ENCODE measurements at places on chromosomes 1 and 21.
A peak's percentile ranks its signal among the peaks of the same experiment; 100 is the strongest.

DNA sequence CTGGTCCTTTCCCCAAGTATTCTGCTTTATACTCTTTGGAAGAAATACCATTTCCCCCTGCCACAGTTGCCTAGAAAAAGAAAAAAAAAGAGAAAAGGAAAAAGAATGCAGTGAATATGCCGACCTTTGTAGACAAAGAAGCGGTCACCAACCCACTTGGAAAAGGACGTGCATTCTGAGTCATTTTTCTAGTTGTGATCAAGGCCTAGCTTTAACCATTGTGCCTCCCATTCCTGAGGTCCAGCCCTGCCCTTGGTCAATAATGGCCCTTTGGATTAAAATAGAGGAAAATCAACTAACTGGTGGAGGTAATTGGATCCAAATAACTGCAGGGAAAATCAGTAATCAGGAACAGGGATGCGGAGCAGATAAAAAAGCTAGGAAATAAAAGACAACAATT, 24.8 kb downstream of the S1PR1 start:
- no peak for DNase-seq
- H3K27me3 ChIP-seq = no peaks in the 10 kb centered on the region
- H3K4me1 ChIP-seq = no peaks in the 10 kb centered on the region
- H3K4me3 ChIP-seq = no peak overlapping the region
- H3K36me3 ChIP-seq = no peaks in the 10 kb centered on the region

DNA sequence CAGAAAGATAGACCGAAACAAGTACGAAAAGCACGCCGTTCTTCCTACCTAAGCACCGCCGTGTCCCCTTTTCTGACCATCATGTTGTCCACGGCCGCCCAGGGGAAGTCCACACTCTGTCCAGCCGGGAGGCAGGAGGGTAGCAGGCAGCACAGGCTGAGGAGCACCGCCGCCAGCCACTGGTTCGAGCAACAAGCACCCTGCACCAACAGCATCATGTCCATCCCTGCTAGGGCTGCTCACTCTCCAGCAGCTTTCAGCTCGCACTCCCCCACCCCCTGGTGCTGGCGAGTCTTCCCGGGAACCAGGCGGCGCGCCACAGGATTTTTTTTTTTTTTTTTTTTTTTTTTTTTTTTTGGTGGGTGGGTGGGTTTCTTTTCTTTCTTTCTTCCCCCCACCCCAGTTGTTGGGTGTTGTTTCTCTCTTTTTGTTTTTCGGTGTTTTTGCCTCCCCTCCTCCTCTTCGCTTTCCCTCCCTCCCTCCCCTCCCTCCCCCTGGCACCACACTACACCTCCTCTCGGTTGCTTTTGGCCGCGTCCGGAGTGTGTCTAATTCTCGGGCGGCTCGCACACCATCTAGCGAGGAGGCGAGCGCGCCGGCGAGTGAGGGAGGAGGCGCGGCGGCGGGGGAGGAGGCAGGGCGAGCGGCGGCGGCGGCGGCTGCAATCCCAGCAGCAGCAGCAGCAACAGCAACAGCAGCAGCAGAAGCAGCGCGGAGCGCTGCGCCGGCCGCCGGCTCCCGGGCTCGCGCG, at the start of gene NEGR1:
Gene NEGR1, minus strand, starts transcription at position 269 of the 751 bp plus-strand sequence.
- no peaks in the 10 kb centered on the region for H3K4me1 ChIP-seq
- peak within 1 kb of the TSS; percentile 5 for H3K27ac ChIP-seq
- no peaks in the 10 kb centered on the region for H3K27me3 ChIP-seq
- H3K36me3 ChIP-seq = no peaks in the 10 kb centered on the region
- peak; percentile 95 for DNase-seq

DNA sequence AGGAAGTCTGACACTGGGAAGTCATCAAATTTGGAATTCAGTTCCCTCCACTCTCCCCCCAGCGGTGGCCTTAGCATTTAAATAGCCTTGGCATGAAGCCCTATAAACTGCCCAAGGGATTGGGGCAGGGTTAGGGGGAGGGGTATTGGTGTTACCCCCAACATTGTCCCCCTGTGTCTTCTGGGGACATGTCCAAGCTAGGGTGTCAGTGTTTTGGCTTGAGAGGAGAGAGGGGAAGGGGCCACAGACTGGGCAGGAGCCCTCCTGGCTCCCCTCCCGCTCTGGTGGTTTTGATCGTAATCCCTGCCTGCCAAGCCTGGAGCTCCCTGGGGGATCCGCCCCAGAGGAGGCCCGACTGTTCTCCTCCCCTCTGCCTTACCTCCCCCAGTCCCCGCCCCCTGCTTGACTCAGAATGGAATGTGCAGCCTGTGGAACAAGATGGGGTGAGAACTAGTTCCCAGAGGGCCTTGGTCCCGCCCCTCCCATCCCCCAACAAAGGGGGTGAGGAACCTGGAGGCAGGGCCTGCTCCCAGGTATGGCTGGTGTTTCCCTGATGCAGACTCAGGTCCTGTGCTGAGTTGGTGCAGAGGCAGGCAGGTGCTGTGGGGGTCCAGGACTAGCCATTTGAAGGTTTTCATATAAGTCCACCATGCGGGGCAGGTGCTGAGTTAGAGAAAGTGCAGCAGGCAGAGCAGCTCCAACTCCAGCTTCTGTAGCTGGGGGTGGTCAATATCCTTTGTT, 7.4 kb downstream of the SOX13 start:
- H3K27me3 ChIP-seq = no peaks in the 10 kb centered on the region
- no peak overlapping the region for H3K4me3 ChIP-seq
- H3K27ac ChIP-seq = peak overlapping the region; percentile 60
- peak; percentile 99 for DNase-seq

DNA sequence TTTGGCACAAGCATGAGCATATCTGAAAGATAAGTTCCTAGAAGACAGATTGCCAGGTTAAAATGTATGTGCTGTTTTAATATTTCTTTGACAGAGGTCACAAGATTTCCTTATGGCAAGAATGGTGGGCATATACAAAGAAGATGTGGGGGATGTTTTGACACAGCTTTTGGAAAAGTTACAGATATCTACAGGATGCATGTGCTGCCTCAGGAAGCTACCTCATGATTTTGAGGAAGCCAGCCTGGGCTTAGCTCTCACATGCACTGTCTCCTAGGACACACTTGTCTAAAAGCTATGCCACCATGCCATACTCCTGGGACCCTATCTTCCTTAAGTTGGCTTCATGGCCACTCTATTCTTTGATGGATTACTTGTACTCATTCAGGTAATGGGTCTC, 99.9 kb downstream of the C1orf94 start:
- no peak for DNase-seq
- no peaks in the 10 kb centered on the region for H3K4me1 ChIP-seq
- H3K27me3 ChIP-seq = no peaks in the 10 kb centered on the region
- no peaks in the 10 kb centered on the region for H3K36me3 ChIP-seq

DNA sequence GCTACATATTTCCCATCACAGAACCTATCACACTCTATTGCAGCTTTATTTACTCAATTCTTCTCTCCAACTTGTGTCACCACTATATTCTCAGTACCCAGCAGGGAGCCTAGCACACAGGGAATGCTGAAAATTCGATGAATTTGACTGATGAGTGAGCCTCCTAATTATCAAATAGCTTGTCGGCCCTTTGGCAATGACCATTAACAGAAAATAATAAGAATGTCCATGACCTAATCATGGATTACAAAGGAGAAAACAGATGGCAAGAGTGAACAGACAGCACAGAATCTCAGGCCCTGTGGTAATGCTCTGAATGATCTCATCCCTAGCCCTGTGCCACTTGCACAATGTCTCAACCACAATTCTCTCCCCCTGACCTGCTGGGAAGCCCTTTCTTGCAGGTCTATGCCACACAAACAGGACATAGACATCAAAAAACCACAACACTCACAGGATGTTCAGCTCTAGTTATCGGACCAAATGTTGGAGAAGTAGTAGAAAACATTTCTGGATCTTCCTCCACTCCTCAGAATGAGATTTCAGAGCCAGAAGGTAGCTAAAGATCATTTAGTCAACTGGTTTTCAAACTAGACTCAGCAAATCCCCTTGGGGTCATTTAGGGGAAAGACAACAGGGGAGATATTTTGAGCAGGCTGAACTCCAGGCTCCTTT, 68.4 kb downstream of the LUZP1 start:
- H3K27ac ChIP-seq = no peak overlapping the region
- H3K36me3 ChIP-seq = no peaks in the 10 kb centered on the region
- peak; percentile 87 for DNase-seq
- H3K4me1 ChIP-seq = peaks cover 9% of the 10 kb centered on the region
- no peaks in the 10 kb centered on the region for H3K27me3 ChIP-seq

DNA sequence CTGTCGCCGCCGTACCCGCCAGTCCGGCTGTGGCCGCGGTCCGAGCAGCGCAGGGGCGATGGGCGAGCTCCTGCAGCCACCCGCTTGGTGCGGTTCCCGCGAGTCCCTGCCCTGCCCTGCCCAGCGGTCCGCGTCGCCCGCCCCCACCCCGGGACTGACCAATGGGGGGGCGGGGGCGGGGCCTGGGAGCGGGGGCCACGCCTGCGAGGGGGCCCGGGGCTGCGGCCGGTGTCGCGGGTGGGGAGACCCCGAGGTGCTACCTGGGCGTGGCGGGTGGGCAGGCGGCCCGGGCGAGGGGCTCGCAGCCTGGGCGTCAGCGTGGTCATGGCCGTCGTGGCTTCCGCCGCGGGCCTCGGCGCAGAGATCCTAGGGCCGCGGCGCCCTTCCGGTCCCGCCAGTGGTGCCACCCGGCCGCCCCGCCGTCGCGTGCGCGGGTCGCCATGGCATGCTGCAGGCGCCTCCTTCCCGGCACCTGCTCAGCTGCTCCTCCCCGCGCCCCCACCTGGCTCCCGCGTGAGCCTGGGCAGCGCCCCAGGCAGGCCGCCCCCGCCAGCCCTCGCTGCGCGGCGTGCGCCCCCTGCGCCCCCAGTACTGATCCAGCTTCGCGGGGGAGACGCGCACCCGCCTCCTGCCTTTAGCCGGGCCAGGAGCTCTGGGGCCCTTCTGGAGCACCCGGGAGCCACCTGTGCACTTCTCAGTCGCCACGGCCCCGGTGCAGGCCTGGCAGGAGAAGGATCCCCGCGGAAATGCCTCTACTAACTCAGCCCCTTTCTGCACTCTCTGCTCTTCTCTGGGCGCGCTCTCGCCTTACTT, at the start of gene BMP8B:
Gene BMP8B, minus strand, starts transcription at position 108 of the 813 bp plus-strand sequence. CDS start 380 bp downstream, outside the sequence.
- no peak within 1 kb of the TSS for H3K27ac ChIP-seq
- H3K36me3 ChIP-seq = no peaks in the 10 kb centered on the region
- peak; percentile 23 for DNase-seq

GRCh38 chr1:161849518-161849917, 83.4 kb downstream of the ATF6 start:
- no peaks in the 10 kb centered on the region for H3K4me1 ChIP-seq
- no peaks in the 10 kb centered on the region for H3K27me3 ChIP-seq
- no peak overlapping the region for H3K4me3 ChIP-seq
- no peak for DNase-seq
- H3K36me3 ChIP-seq = no peaks in the 10 kb centered on the region

GRCh38 chr1:228937851-228938536, 202.7 kb downstream of the RHOU start:
- H3K36me3 ChIP-seq = no peaks in the 10 kb centered on the region
- no peak overlapping the region for H3K4me3 ChIP-seq
- H3K4me1 ChIP-seq = no peaks in the 10 kb centered on the region
- H3K27ac ChIP-seq = no peak overlapping the region
- H3K27me3 ChIP-seq = no peaks in the 10 kb centered on the region
- peak; percentile 64 for DNase-seq

DNA sequence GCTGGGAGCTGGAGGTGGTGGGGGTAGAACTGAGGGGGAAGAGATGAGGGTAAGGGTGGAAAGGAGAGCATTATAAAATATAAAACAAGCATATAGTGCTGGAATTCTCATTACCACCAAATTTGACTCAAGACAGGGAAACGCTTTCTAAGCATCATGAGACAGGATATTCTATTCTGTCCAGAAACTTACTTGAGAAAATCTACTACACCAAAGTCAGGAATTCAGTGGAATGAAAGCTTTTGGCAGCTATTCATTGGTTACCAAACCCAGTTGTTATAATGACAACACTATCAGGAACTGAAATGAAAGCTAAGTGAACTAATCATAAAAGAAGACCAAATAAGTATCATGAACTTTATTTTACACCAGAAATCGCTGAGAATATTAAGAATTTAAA, 14.5 kb downstream of the AIDA start:
- H3K36me3 ChIP-seq = no peaks in the 10 kb centered on the region
- H3K4me3 ChIP-seq = no peak overlapping the region
- H3K27me3 ChIP-seq = no peaks in the 10 kb centered on the region
- H3K27ac ChIP-seq = no peak overlapping the region

DNA sequence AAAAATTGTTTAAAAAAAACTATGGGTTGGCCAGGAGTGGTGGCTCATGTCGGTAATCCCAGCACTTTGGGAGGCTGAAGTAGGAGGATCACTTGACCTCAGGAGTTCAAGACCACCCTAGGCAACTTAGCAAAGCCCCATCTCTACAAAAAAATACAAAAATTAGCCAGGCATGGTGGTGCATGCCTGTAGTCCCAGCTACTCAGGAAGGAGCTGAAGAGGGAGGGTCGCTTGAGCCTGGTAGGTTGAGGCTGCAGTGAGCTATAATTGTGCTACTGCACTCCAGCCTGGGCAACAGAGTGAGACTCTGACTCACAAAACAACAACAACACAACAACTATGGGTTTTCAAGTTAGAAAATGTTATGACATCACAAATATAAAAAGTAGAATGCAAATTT, 16.4 kb downstream of the SLAMF7 start:
- no peak overlapping the region for H3K27ac ChIP-seq
- H3K27me3 ChIP-seq = no peaks in the 10 kb centered on the region
- no peak overlapping the region for H3K4me3 ChIP-seq
- H3K4me1 ChIP-seq = no peaks in the 10 kb centered on the region
- H3K36me3 ChIP-seq = no peaks in the 10 kb centered on the region

GRCh38 chr1:62424411-62424810, 12.4 kb upstream of the USP1 start:
- DNase-seq = no peak
- H3K36me3 ChIP-seq = no peaks in the 10 kb centered on the region
- no peak overlapping the region for H3K27ac ChIP-seq
- no peaks in the 10 kb centered on the region for H3K4me1 ChIP-seq

DNA sequence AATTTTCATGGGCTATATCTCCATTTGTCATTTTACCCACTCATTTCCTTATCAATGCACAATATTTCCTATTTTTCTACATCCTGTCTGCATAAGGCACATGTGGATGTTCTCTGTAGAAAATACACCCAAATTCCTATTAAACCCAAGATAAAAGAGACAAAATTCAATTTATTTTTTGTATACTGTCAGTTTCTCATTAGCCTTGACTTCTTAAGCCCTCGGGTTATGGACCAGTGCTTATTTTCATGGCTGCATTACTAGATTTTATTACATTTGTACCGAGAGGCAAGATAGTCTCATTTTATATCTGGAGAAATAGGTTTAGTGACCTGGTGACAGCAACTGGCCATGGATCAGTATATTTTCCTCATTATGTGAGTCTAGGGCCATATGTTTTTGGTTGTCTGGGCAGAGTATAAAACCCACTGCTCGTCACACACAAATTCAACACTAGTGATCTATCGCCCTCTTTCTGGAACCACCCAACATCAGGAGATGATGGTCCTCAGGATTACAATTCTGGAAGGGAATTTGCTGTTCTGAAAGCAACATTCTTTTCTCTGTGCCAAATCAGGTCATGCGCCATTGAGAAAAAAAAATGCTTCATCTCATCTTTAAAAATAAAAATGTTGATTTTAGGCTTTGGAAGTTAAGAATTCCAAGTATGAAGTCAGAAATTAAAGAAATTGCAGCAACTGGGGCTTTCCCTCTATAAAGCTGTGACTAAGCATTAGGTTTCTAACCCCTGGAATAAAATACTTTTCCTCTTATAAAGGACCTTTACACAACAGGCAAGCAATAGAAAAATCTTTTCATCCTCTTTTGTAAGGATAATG, 81.4 kb downstream of the ASTN1 start:
- no peak overlapping the region for H3K27ac ChIP-seq
- H3K4me1 ChIP-seq = no peaks in the 10 kb centered on the region
- no peaks in the 10 kb centered on the region for H3K36me3 ChIP-seq
- H3K4me3 ChIP-seq = no peak overlapping the region
- no peak for DNase-seq

GRCh38 chr1:98172022-98172421, 251.2 kb upstream of the DPYD start:
- H3K4me3 ChIP-seq = no peak overlapping the region
- no peaks in the 10 kb centered on the region for H3K27me3 ChIP-seq
- DNase-seq = no peak
- no peak overlapping the region for H3K27ac ChIP-seq
- no peaks in the 10 kb centered on the region for H3K4me1 ChIP-seq

All from mesendoderm (in vitro differentiated cells).